ENCODE measurements at places on chromosomes 4 and X.
A peak's percentile ranks its signal among the peaks of the same experiment; 100 is the strongest.

GRCh38 chrX:24672701-24673190 lies 21.0 kb upstream of the POLA1 start:
- no peak for DNase-seq

DNA sequence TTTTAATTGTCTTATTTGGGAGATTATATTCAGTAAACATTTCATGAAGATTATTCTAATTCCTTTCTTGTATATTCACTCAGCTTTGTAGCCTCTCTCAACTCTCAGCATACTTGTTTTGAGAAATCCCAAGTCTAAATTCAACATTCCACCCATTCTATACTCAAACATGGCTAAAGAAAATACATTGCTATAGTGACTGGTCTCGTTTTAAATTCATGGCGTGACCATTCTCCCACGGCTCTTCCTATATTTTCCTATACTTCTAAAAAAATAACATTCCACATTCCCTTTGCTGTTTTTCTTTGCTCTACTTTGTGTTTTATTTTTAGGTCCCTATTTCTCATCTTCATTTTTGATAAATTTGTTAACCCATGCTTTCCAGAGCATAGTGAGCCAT lies 49.2 kb upstream of the UGT2A1 start:
- DNase-seq = no peak

GRCh38 chr4:44583393-44583792 lies 68.0 kb downstream of the YIPF7 start:
- DNase-seq = no peak

GRCh38 chr4:165309456-165309855 lies 18.0 kb upstream of the MSMO1 start:
- DNase-seq = no peak

- no peak for DNase-seq
Measured at GRCh38 chr4:177404986-177405385, 37.3 kb downstream of the AGA start.

GRCh38 chr4:22237155-22237751 lies 278.6 kb downstream of the ADGRA3 start:
- peak; percentile 17 for DNase-seq

GRCh38 chrX:114038358-114038757 lies 545.5 kb upstream of the HTR2C start:
- DNase-seq = no peak

DNA sequence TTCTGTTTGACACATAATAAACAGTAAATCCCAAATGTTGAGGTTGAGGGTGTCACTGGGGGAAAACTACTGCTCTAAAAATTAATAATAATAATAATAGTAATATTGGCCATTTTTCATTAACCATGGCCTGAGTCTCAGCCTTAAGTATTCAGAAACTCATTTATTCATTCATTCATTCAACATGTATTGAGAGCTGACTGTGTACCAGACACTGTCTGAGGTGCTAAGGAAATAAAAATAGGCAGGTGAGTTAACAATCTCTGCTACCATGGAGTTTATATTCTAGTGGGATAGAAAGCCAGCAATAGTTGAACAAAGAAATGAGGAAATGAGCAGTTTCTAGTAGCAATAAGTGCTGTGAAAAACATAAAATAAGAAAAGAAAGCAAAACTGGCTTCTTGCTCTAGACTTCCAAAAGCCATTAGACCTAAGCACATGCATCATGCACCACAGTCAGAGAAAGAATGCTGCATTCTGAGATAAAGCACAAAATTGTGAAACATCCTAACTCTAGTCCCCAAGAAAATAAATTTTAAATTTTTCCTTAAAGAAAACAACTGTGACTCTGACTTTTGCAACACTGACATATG lies 278.7 kb downstream of the RCHY1 start:
- no peak for DNase-seq

- DNase-seq = no peak
Measured at GRCh38 chr4:89598602-89599001, 238.4 kb downstream of the SNCA start.

DNA sequence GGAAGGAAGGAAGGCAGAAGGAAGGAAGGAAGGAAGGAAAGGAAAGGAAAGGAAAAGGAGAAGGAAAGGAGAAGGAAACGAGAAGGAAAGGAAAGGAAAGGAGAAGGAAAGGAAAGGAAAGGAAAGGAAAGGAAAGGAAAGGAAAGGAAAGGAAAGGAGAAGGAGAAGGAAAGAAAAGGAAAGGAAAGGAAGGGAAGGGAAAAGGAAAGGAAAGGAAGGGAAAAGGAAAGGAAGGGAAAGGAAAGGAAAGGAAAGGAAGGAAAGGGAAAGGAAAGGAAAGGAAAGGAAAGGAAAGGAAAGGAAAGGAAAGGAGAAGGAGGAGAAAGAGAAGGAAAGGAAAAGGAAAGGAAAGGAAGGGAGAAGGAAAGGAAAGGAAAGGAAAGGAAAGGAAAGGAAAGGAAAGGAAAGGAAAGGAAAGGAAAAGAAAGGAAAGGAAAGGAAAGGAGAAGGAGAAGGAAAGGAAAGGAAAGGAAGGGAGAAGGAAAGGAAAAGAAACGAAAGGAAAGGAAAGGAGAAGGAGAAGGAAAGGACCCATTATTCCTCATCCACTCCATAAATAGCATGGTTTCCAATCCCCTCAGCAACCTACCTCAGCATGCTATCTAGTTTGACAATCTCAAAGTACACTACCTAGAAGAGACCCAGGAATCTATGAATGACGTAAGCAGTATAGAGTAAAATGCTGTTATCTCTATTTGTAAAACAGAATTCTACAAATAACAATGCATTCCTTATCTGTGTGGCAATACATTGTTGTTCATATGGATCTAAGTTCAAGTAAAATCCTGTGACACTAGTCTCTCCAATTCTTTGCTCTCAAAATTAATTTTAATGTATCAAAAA lies 209.7 kb downstream of the LRBA start:
- DNase-seq = no peak

DNA sequence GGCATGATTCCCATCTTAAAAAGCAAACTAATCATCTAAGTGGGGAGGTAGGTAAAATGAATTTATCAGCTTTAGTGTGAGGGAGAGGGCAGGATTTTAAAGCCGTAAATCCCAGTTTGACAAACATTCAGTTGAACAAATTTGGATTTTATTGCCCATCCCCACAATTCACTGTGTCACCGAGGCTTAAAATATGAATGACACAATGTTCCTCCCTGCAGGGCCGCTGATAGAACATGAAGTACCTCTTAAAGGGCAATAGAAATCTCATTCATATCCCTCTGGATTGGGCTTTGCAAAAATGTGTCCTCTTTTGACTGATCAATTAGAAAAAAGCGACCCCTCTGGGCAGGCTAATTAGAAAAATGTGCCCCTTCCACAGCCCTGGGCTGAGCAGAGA lies 45.5 kb upstream of the SMAD1 start:
- DNase-seq = no peak

DNA sequence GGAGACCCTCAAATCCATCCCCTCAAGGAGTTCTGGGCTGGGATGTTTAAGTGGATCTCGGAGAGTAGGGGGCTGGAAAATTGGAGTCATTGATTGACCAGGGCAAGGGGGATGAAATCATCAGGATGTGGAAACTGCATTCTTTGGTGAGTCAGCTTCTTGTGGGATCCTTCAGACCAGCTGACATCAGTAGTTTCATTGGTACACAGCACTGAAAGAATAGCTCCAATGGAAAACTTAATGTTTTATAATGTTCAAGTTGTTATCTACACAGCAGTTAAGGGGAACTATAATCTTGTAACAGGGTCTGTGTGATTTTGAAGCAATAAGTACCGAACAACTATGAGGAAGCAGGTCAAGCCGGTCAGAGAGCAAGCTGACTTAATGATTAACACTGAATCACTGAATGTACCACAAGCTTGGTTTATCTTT lies 506.1 kb downstream of the RPA4 start:
- no peak for DNase-seq

GRCh38 chr4:30968926-30969325 lies 248.8 kb downstream of the PCDH7 start:
- DNase-seq = no peak

- DNase-seq = no peak
Measured at GRCh38 chr4:23888421-23889319, 1.2 kb downstream of the PPARGC1A start.

DNA sequence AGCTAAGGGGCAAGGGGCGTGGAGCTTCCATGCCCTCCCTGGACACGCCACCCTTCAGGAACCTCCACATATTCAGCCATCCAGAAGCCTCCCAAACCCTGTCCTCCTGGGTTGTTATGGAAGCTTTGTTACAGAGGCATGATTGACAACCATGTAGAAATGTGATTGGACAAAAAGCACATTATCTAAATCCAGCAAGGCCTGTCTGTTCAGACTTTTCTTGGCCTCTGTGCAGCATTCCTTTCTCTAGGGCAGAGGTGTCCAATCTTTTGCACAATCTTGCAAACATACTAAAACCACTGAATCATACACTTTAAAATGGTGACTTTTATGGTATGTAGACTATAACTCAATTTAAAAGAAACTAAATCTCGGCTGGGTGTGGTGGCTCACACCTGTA lies 12.7 kb downstream of the STEEP1 start:
- DNase-seq = no peak

DNA sequence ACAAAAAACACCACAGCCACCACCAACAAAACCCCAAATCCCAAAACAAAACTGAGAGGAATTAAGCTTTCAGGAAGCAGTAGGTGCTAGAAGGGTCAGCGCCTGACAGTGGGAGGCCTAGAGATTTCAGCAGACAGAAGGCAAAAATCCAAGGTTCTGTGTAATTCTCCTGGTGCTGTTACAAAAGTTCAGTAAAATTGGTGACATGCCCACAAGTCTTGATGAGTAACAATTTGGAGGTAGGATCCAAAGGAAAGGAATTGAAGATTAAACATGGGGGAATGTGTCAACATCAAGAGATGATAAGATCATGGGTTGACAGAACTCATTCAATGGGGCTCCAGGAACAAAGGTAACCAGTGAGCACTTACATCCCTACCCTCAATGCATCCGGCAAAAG lies 653.8 kb upstream of the CPEB2 start:
- DNase-seq = no peak

GRCh38 chr4:107564326-107564725 lies 155.7 kb downstream of the PAPSS1 start:
- no peak for DNase-seq

DNA sequence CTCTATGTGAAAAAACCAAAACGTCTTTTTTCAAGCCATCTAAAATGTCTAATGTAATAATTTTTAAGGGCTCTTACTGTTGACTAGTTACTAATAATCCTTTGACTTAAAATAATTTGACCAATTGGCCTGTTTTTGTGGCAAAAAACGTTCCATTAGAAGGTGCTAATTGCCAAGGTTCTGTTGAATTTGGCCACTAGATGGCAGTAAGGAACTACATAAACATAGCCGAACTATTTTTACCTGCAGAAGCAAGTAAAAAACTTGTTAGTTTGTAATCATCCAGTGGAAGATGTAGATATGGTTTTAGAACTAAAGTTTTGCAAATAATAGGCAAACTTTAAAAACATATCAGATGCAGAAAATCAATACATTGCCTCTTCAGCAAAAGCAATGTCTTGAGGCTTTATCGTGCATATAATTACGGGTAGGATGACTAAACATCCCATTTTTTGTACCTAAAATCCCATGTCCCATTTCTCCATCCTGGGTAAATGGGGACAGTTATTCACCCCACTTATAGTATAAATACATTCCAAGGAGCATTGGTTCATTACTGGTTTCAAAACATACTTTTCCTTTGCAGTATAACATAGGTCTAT lies 57.6 kb downstream of the PROM1 start:
- peak; percentile 43 for DNase-seq

- DNase-seq = no peak
Measured at GRCh38 chrX:79408623-79409322, 41.6 kb upstream of the ITM2A start.

GRCh38 chr4:2219233-2219760 lies 22.6 kb downstream of the HAUS3 start:
- DNase-seq = no peak

DNA sequence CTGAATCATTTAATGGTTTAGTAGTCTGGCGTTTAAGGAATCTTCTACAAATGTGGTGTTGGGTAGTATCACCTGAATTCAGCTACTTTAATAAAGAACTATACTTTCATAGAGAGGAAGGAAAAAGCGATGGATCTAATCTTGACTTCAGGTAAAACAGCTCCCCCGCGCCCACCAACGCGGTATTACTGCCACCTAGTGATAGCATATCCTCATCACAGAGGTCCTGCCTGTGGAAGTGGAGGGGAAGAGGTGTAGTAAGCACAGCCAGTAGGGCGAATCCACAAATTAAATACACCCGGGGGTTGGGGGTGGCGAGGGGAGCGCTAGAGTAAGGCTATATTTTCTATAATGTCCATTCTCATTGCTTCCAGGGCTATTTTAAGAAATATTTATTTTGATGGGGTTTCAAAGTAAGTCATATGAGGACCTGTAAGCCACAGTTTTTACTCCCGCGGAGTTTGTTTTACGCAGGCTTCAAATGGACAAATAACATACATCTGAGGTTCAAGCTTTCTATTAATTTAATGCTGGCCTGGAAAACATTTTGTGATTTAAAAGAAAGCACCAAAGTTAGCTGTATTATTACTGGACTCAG lies 8.3 kb upstream of the DAPP1 start:
- DNase-seq = peak; percentile 35

DNA sequence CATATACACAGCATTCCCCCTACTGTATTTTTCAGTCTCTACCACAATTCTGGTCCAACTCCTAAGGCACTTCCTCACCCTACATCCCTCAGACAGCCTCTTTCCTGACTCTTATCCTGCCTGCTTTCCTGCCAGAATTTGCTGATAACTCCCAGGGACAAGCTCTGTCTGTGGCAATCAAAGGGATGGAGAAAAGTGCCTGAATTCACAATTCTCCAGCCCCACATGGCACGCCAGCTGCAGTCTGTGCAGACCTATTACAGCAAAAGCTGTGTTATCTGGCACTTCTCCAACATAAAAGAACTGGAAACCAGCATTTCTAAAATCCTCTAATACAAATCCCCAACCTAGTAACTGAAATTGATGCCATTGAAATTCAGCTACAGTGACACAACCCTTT lies 404.8 kb downstream of the KLHL13 start:
- DNase-seq = no peak

- DNase-seq = no peak
Measured at GRCh38 chrX:72124540-72125201, 7.0 kb downstream of the RTL5 start.

DNA sequence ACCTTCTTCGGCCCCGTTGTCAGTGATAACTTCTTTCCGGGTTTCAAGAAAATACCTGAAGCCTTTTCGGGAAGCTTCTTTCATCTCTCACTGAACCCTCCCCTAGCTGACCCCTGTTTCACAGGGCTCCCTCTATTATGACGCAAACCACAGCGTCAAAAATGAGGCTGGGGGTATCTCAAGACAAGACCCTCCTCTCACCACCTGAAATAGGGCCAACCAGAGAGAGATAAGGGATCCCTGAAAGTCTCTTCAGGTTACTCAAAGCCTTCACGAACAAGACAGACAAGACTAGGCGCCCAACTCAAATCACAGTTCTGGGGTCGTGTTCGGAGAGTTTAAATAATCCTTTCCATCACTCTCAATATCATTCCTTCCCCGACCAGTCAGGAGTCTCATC lies 1.2 kb downstream of the PHF8 start:
- DNase-seq = no peak

GRCh38 chr4:101846550-101846949 lies 56.0 kb downstream of the BANK1 start:
- no peak for DNase-seq
